HTR-8/SVneo (cell line): ENCODE measurements at places on chromosomes 4 and X.
A peak's percentile ranks its signal among the peaks of the same experiment; 100 is the strongest.

DNA sequence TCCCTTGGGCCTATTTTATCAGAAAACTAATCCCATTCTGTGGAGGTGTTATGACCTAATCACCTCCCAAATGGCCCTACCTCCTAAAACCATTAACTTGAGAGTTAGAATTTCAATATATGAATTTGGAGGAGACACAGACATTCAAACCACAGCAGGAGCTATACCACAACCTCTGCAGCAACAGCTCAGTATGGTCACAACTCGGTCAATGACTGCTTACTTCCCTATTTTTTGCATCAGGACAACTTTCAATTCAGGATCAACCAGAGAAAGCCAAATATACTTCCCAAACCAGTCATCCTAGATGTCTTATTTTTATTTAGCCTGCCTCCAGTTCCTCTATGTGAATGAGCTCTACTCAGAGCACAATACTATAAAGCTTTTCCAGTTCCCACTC, 11.3 kb upstream of the SMARCA5 start:
- no peak for DNase-seq

DNA sequence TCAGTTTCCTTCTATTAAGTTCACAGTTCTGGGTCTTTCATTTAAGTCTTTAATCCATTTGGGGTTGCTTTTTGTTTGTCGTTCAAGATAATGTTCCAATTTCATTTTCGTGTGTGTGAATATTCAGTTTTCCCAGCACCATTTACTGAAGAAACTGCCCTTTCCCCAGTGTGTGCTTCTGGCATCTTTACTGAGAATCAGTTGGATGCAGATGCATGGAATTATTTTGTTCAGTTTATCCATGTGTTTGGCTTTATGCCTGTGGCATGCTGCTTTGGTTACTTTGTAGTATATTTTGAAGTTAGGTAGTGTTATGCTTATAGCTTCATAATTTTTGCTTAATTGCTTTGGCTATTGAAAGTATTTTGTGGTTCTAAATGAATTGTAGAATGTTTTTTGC, 163.8 kb upstream of the HDX start:
- no peak for DNase-seq

GRCh38 chrX:122047261-122047660, 999.9 kb downstream of the GLUD2 start:
- DNase-seq: no peak

DNA sequence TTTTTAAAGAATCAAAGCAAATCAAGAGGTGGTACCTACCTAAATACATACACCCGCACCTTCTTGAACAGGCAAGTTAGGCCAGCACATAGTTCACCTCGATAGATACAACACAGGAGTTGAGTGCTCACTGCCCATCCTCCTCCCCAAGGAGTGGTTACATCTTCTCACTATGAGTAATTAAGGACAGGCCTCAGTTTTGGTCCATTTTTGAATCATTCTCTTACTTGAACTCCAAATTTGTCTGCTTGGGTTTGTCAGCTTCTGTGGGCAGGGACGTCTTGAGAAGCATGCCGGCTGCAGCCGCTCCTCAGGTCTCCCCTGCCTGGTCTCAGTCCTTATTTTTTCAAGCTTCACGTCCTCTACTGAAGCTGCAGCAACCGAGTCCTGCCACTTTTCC, 190.6 kb upstream of the RBPJ start:
- DNase-seq: no peak

- DNase-seq: no peak
These were observed 27.4 kb downstream of the GK start for GRCh38 chrX:30680618-30681017.

DNA sequence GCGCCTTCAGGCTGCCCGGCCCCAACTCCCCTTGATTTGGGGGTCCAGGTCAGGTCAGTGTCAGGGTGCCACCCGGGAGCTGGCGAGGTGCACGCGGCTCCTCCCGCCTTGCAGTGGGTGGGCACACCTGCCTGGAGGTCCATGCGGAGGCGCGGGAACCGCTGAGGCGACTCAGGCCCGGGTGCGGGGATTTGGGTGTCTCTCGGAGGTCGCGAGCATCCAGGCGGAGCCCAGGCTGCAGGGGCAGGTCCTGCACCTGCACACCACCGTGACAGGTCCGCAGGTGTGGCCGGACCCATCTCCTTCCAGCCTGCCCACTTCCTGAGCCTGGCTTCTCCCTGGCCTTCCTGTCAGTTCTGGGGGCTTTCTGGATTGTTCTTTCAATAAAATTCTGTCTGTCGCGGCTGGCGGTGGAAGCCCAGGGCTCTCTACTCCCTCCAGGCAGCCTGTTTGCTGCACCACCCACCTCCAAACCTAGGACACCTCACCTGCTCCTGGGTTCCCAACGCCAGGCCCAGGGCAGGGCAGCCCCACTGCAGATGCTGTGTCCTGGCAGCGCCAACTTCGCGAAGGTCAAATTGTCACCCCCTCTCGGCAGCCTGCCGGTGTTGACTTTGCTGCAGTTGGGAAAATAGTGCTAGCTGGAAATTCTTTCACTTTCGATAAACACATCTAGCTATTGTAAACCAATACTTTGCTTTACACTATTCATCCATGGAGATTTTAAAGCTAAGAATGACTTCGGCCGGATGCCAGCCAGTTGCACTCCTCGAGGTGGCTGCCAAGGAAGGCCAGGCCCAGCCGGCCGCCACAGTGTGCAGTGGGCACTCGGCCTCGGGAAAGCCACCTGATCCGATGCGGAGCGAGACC, 35.9 kb downstream of the FGFRL1 start:
- no peak for DNase-seq

GRCh38 chr4:122480655-122481487, 24.3 kb upstream of the IL2 start:
- DNase-seq: no peak

DNA sequence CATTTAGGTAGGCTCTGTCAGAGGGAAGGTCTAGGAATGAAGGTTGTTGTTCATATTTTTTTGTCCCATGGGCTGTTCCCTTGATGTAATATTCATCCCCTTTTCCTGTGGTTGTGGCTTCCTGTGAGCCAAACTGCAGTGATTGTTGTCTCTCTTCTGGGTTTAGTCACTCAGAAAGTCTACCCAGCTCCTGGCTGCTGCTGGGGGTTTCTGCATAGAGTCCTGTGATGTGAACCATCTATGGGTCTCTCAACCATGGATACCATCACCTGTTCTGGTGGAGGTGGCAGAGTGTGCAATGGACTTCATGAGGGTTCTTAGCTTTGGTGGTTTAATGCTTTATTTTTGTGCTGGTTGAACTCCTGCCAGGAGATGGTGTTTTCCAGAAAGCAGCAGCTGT, 122.8 kb downstream of the ZC4H2 start:
- no peak for DNase-seq

DNA sequence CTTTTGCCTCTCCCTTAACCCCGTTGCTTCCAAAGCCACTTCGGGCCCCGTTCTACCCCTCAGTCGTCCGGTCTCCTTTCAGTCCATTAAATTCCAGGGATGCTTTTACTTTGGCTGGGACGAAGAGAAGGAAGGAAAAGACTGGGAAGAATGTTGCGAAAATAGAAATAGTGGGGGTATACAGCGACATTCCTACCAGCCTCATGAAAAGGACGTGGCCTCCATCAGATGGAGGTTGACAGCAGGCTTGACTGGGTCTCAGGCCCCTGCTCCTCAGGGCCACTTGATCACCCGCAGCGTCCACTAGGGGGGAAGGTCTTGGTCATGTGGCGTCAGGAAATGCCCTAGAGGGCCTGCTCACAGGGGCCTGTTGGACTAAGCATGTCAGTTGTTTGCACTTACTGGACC, 657 bp upstream of the ANKRD50 start:
- peak; percentile 69 for DNase-seq

DNA sequence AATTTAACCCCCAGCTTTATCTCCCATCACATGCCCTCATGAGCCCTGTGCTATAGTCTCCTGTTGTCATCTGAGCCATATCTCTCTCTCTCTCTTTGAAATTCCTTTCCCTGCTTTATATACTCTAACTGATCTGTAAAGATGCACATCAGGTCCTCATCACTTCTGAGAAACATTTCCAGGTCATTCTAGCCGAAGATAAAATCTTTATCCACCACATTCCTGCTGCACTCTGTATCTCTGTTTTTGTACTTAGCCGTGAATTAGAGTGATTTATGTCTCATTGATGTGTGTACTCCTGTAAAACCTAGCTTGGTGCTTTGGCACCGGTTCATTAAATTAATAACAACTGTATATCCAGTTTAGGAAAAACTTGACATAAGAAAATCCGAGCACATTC, 113.2 kb downstream of the AFF2 start:
- no peak for DNase-seq

DNA sequence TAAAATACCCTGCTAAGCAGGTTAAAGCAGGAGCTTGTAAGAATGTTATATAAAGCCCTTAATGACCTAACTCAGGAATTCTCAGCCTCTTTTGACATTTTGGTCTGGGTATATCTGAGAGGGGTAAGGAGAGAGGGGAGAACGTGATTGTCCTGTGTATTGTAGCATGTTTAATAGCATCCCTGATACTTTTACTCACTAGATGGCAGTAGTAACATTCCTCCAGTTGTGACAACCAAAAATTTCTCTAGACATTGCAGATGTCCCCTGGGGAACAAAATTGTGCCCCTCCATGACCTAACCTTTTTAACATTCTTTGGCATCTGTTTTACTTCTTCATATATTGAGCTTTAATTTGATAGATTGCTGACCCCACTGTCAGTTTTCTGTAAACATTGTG, 17.9 kb downstream of the SMARCA5 start:
- DNase-seq: peak; percentile 10

DNA sequence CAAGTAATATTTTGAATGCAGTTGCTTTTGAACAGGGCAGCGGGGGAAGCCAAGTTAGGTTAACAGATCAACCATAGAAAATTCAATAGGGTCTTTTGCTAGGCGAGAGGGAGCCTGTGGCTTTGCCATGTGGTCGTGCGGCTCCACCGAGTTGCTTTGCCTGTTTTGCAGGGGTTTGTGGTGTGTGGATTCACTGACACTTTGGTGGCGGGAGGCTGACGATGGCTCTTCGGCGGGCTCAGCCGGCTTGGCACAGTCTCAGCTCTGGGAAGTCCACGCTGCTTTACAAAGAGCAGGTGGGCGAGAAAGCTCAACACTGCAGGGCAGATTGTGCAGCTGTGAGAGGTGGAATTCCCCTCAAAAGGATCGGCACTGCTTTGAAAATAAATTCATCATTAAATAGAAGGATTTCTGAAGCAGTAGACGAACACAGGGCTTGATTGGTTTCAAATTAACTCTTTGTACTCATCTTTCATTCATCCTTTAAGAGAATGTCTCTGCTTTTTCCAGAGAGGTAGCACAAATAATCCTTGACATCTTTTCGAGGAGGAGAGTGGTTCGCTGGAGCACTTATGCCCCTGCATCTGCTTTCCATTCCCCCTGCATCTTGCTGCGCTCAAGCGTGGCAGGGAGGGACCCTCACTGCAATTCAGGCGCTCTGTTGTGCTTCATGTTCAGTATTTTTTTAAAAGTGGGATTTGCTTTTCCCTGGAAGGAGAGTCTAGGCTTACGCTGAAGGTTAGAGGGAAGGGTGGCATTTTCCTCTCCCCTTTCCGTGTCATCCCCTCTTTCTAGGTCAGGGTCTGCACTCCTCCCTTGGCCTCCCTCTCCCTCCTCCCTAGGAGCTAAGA, 201.8 kb upstream of the LEF1 start:
- no peak for DNase-seq

- DNase-seq: no peak
These were observed 39.3 kb upstream of the IQSEC2 start for GRCh38 chrX:53320543-53321229.

GRCh38 chr4:48337731-48338130, 3.6 kb upstream of the SLAIN2 start:
- no peak for DNase-seq

GRCh38 chr4:79673377-79673776, 265.3 kb upstream of the GK2 start:
- no peak for DNase-seq

DNA sequence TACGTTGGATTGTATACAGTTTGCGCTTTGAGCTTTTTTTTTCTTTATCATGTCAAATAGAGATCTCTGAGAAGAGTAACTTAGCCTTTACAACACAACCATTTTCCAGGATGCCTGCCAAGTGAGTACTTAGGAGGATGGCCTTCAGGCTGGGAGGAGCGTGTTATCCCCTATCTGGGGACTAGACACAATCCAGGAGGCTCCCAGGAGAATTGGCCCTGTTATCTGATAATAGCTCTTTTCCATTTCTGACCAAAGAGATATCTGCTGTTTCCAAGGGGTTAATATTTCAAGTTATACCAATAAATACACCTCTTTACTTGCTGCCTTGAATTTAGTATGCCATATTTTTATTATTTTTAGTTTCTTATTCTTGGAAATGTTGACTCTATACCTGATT, 169.5 kb upstream of the SMARCAD1 start:
- DNase-seq: no peak

DNA sequence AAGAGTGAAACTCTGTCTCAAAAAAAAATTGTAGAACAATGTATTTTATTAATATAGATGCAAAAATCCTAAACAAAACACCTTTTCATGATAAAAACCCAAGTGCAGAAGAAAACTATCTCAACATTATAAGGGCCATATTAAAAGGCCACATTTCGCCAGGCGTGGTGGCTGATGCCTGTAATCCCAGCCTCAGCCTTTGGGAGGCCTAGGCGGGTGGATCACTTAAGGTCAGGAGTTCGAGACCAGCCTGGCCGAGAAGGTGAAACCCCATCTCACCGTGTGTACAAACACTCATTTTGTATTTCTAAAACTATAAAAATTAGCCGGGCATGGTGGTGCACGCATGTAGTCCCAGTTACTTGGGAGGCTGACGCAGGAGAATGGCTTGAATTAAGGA, 9.9 kb upstream of the FAM193A start:
- no peak for DNase-seq

- no peak for DNase-seq
These were observed 2.5 kb downstream of the POU3F4 start for GRCh38 chrX:83510510-83511062.

DNA sequence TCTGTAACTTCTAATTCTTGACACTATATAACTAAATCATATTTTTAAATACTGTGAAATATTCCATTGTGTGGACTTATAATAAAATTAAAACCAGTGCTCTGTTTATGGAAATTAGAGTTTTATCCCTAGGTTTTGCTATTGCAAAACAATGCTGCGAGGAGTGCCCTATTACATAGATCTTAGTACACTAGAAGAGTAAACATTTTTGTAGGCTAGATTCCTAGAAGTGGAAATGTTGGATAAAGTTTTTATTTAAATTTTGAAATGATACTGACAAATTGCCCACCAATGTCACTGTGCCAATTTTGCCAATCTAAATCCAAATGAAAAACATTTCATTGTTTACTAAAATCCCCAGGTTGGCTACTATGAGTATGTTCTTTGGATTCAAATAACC, 99.7 kb downstream of the IL1RAPL2 start:
- DNase-seq: no peak
